ENCODE measurements at places on chromosomes 7 and 10.
A peak's percentile ranks its signal among the peaks of the same experiment; 100 is the strongest.

- DNase-seq: no peak
- H3K27me3 ChIP-seq: no peaks in the 10 kb centered on the region
- no peak overlapping the region for H3K27ac ChIP-seq
- H3K36me3 ChIP-seq: peaks cover 41% of the 10 kb centered on the region
- H3K4me1 ChIP-seq: no peaks in the 10 kb centered on the region
- no peak overlapping the region for H3K4me3 ChIP-seq
Observed at GRCh38 chr10:122853665-122854313, 8.1 kb upstream of the CUZD1 start.

GRCh38 chr7:2482725-2483451 lies 6.7 kb upstream of the GRIFIN start:
- no peak for DNase-seq
- H3K36me3 ChIP-seq: no peaks in the 10 kb centered on the region
- peaks cover 10% of the 10 kb centered on the region for H3K4me1 ChIP-seq
- H3K27ac ChIP-seq: no peak overlapping the region
- H3K4me3 ChIP-seq: no peak overlapping the region

- H3K36me3 ChIP-seq: no peaks in the 10 kb centered on the region
- no peak overlapping the region for H3K4me3 ChIP-seq
- H3K27me3 ChIP-seq: no peaks in the 10 kb centered on the region
- DNase-seq: no peak
- no peak overlapping the region for H3K27ac ChIP-seq
Observed at GRCh38 chr10:51615764-51616298, 83.6 kb downstream of the CSTF2T start.

GRCh38 chr10:122374859-122375678 lies 561 bp downstream of the PLEKHA1 start:
- peaks cover 29% of the 10 kb centered on the region for H3K4me1 ChIP-seq
- H3K27ac ChIP-seq: peak overlapping the region; percentile 87
- peaks cover 4% of the 10 kb centered on the region for H3K36me3 ChIP-seq
- H3K4me3 ChIP-seq: peak overlapping the region; percentile 91
- DNase-seq: peak; percentile 94

DNA sequence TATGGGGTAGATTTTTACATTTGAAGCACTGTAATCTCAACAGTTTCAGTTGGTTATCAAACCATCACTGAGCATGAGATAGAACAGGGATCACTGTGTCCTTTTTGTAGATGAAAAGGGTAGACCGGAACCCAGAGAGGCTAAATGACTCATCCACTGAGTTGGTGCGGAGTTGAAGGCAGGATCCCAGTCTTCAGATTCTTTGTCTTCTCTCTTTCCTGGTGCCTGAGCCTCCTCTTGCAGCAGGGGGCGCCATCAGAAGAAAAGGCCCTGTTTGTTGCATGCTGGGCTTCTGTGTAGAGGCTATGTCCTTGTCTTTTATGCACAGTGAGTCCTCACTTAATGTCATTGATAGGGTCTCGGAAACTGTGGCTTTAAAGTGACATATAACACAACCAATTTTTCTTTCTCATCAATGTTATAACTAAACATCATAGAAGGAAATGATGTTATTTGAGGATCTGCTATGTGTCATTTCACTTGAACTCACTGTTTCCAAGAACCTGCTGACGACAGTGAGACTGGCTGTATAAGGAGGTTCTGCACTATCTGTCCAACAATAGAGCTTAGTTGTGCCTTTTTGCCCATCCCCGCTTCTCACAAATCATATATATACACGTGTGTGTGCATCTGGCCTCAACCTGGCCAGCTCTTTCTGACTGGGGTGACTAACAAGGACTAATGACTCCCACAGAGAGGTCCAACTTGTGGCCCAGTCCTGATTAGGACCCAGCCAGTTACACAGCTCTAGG lies 14.3 kb downstream of the ZNF282 start:
- peaks cover 73% of the 10 kb centered on the region for H3K36me3 ChIP-seq
- H3K4me1 ChIP-seq: peaks cover 7% of the 10 kb centered on the region
- no peak overlapping the region for H3K27ac ChIP-seq

GRCh38 chr7:130943336-130943901 lies 209.4 kb upstream of the KLF14 start:
- no peak for DNase-seq
- H3K4me3 ChIP-seq: peak overlapping the region; percentile 64
- H3K4me1 ChIP-seq: peaks cover 42% of the 10 kb centered on the region
- no peaks in the 10 kb centered on the region for H3K27me3 ChIP-seq
- H3K36me3 ChIP-seq: peaks cover 27% of the 10 kb centered on the region
- H3K27ac ChIP-seq: peak overlapping the region; percentile 82

DNA sequence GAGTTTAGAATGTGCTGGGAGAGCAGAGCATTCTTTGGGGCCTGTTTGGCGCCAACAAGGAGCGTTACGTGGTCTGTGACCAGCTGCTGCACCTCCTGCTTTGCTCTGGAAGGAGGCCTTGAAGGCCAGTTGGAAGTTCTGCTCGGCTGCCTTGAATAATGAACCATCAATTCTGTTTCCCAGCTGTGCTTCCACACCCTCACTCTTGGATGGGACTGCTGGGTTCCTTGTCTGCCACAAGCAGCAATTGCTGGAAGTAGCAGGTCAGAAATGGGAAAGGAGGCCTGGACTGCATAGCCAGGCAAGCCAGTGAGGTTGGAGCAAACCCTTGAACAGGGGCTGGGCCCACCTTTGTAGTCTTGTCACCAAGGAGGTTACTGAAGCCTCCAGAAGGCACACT lies 86.6 kb upstream of the INSYN2A start:
- H3K4me1 ChIP-seq: no peaks in the 10 kb centered on the region
- no peak for DNase-seq
- H3K4me3 ChIP-seq: no peak overlapping the region
- H3K27me3 ChIP-seq: peaks cover 3% of the 10 kb centered on the region
- no peak overlapping the region for H3K27ac ChIP-seq

DNA sequence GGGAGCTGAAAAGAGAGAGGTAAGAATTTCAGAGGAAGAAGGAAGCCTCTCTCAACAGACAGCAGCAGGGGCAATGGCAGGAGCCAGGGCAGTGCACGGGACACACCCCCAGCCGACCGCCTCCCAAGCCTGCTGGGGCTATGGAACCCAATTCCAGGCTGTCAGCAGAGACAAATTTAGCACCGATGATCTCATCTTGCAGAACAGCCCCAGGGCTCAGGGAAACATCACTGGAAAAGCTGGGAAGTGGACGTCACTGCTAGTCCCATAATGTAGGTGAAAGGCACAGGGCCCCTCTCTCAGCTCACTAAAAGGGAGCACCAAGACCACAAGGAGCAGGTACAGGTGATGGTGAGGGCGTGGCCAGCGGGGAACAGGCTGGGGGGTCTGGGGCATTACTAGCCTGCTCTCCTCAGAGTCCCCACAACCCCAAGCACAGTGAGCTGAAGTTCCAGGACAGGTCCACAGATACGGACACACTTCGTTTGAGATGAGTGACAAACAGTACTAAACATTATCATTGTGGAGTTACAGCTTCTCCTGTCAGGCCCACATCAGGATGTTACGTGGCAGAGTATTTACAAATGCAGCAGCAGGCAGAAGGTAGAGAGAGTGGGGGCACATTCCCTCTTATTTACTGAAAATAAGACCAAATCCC lies 103.7 kb downstream of the PLXNA4 start:
- H3K27ac ChIP-seq: no peak overlapping the region
- no peaks in the 10 kb centered on the region for H3K36me3 ChIP-seq
- no peak overlapping the region for H3K4me3 ChIP-seq
- no peak for DNase-seq
- H3K4me1 ChIP-seq: peaks cover 8% of the 10 kb centered on the region

GRCh38 chr7:117791877-117792780 lies 81.1 kb downstream of the CTTNBP2 start:
- no peaks in the 10 kb centered on the region for H3K36me3 ChIP-seq
- H3K4me1 ChIP-seq: no peaks in the 10 kb centered on the region
- no peak overlapping the region for H3K27ac ChIP-seq
- no peaks in the 10 kb centered on the region for H3K27me3 ChIP-seq

DNA sequence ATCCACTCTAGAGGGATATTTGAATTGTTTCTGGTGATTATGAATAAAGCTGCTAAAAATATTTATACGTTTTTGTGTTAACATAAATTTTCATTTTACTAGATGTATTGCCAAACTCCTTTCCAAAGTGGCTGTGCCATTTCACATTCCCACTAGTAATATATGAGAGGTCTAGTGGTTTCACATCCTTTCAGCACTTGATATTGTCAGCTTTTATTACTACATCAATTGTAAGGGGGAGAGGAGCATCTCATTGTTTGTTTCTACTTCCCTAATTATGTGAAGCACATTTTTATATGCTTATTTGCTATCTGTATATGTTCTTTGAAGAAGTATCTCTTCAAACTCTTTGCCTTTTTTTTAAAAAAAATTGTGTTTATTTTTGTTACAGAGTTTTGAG lies 184.5 kb downstream of the ADK start:
- H3K27ac ChIP-seq: no peak overlapping the region
- no peaks in the 10 kb centered on the region for H3K4me1 ChIP-seq
- no peak overlapping the region for H3K4me3 ChIP-seq
- DNase-seq: no peak
- peaks cover 2% of the 10 kb centered on the region for H3K36me3 ChIP-seq
